ENCODE measurements at places on chromosomes 2 and 18.
A peak's percentile ranks its signal among the peaks of the same experiment; 100 is the strongest.

DNA sequence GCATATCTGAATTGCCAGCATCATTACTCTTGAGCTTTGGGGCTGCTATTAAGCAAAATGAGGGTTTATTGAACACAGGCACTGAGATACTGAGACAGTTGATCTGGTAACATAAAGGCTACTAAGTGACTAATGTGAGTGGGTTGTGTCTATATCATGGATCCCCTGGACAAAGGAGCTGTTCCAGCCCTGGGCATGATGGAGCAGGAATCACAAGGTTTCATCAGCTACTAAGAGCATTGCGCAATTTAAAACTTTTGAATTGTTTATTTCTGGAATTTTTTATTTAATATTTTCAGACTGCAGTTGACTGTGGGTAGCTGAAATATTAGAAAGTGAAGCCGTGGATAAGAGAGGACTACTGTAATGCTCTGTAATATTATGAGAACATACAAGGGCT, 73.5 kb downstream of the MGAT5 start:
- DNase-seq: no peak

DNA sequence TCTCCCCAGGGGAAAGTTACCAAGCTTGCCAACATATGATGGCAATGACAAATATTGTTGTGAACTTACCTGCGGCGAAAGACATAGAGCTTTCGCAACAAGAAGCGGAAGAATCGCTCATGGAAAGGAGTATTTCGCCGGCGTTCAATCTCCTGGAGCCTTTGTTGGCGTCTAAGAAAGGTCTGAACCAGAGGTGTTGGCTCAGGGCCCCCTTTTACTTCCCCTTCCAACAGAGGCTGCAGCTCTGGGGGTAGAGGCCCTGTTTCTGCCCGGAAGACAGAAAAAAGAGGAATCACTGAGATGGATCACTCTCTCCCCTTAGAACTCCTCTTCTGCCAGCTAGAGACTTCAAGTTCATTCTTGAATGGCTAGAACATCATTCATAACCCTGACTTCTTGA, 10.8 kb downstream of the GGCX start:
- DNase-seq: peak; percentile 82

GRCh38 chr2:230658877-230659652, 53.6 kb upstream of the CAB39 start:
- DNase-seq: peak; percentile 99

DNA sequence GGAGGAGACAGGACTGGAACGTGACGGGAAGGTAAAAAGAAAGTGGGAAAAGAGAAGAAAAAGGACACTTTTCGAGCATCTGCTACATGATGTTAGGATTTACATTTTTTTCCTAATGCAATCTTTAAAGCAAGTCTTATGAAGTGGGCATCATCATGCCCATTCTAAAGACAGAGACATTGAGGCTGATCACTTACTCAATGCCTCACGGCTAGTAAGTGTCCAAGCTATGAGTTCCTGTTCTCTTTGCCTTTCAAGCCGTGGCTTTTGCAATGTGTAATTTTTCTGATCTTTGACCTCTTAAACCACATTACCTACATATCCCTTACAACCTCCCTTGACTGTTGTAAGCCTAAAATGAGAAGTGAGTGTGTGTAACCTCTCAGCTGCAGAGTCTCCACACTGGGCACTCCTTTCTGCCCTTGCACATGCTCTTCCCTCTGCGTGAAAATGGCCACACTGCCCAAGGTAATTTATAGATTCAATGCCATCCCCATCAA, 649.2 kb downstream of the RNF144A start:
- no peak for DNase-seq

- DNase-seq: no peak
These were observed 74.2 kb upstream of the MC4R start for GRCh38 chr18:60446821-60447220.

DNA sequence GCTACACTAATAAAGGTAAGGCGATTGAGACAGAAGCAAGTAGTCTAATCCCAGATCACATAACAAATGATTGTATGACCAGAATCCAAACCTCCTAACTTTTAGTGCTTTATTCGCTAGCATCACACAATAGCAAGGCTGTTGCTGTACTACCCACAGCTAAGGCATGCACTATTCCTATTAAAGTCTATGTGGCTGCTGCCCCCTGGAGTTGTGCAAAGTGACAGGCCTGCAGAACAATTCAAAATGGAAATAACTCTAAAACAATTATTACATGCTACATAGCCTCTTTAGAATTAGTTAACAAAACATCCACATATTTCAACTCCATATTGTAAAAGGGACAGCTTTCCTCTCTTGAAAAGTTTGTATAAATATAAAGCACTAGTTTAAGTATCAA, 6.0 kb downstream of the ERBB4 start:
- no peak for DNase-seq

- DNase-seq: no peak
These were observed 192.6 kb downstream of the MGAT5 start for GRCh38 chr2:134446383-134447017.

DNA sequence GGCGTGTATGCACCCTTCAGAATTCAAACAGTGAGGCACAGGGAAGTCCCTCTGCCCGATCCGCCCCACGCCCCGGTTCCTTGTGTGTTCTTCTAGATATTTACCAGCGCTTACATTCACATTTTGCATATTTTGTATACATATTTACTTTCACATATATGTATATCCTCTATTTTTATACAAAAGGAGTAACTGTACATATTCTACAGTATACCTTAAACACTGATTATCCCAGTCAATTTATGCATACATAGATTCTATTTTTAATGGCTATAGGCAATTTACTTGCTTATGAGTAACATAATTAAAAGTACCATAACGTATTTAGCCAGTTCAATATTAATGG, 307 bp upstream of the DUSP11 start:
- DNase-seq: no peak
